ENCODE measurements at places on chromosomes 12 and 14.
A peak's percentile ranks its signal among the peaks of the same experiment; 100 is the strongest.

- no peak for DNase-seq
These were observed 122.1 kb downstream of the TTLL5 start for GRCh38 chr14:75783184-75783583.

- DNase-seq: no peak
These were observed 92.7 kb downstream of the PAH start for GRCh38 chr12:102824218-102824835.

GRCh38 chr14:61460718-61461611, 139.6 kb downstream of the PRKCH start:
- peak; percentile 76 for DNase-seq

- DNase-seq: no peak
These were observed 146.3 kb downstream of the PLCZ1 start for GRCh38 chr12:18591473-18591872.

DNA sequence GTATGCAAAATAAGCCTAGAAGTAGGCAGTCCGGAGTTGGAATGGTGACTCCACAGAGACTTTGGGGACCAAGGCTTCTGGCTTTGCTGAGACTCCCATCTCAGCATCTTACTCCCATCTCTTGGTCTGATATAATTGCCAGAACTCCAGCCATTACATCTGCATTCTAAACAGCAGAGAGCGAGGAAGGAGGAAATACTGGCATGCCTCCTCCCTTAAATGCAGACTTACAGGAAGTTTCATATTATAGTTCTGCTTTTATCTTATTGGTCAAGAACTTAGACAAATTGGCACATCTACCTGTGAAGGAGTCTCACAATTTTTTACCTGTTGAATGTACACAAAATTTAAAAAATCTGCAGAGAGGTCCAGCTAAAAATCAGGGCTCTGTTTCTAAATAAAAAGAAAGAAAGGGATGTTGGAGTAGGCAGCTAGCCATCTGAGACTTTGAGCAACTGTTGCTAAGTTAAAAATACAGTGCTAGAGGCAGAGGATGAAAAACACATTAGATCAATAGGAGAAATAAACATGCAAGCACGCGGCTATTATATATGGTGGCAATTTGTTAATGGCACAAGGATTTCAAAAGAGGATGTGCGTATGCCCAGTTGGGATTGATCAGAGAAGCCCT, 209.9 kb upstream of the HMGA2 start:
- DNase-seq: no peak

DNA sequence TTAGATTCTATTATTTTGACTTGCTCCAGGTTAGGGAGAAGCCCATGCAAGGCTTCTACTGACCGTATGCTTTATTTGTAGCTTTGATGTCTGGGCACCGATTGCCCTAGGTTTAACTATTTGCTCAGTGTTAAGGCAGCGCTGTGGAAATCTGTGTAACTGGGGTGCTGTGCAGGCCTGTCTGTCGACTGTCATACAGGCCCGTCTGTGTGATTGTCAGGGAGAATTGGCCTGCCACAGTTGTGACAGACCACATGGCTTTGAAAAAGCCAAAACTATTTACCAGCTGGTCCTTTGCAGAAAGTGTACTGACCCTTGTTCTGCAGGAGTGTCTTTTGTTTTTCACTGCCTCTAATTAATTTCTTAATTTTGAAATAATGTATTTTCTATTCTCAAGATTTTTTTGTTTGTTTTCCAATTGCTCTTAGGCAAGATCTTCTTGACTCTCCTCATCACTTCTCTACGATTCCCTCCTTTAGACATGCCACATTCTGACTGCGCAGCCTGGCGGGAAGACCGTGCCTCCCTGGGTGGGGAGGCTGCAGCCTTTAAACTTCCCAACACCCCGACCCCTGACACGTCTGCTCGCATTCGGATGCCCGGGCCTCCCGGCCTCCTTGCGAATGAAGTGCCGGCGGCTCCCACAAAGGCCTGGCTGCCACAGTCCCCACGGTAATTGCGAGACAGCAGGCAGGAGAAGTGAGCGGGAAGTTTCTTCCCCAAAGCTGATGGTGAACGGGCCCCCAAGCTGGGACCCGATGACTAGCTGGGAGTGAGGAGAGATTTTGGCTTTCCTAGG, 99.0 kb upstream of the EVL start:
- no peak for DNase-seq

DNA sequence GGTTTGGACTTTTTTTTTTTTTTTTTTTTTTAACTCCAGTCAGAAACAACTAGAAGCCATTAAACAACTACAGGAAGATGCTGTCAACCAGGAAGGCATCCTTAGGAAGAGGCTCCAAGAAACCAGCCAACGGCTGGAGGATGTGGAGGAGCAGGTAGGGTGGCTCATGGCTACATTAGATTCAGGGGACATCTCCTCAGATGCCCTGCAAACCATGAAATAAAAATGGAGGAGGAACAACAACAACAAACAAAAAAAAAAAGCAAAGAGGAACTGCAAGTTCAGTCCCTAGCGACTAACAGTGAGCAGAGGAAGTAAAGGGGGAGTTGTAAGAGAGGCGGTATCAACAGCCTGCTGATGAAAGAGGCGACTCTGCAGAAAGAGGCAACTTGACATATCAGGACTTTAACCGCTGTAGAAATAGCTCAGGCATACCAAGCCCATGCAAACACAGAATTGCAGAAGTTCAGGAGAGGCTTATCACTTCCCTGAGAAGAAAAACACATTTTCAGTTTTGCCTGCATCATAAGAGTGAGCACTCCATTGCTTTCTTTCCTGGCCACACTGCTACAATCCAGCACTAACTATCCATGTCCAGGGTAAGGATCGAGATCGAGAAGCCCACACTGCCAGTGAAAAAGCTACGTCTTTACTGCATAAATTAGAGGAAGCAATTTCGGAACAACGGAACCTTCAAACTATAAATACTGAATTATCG, 103.5 kb upstream of the BCAT1 start:
- DNase-seq: peak; percentile 77

GRCh38 chr14:103021684-103022001, 35.7 kb downstream of the CDC42BPB start:
- no peak for DNase-seq

- no peak for DNase-seq
These were observed 423 bp downstream of the ALDH6A1 start for GRCh38 chr14:74083784-74084276.

DNA sequence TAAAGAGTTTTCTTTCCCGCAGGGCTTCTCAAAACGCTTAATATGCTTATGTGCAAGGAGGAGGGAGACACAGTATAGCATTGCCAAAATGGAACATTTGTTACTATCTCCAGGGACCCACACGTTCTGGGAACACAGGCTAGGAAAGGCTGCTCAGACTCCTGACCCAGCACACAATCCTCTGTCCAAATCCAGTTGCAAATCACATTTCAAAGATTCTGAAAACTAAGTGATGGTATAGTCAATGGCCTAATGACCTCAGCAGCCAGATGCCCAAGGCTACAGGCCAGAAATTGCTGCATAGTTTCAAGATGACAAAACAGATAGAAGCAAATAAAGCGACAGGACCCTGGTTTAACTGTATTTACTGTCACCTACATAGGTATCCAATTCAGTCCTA, 97.0 kb upstream of the GRIP1 start:
- DNase-seq: no peak

GRCh38 chr14:21350539-21350938, 33.3 kb downstream of the SUPT16H start:
- DNase-seq: no peak

- DNase-seq: no peak
These were observed 160.5 kb downstream of the RBM19 start for GRCh38 chr12:113805673-113806072.

GRCh38 chr12:124407074-124407473, 112.2 kb downstream of the RFLNA start:
- no peak for DNase-seq

DNA sequence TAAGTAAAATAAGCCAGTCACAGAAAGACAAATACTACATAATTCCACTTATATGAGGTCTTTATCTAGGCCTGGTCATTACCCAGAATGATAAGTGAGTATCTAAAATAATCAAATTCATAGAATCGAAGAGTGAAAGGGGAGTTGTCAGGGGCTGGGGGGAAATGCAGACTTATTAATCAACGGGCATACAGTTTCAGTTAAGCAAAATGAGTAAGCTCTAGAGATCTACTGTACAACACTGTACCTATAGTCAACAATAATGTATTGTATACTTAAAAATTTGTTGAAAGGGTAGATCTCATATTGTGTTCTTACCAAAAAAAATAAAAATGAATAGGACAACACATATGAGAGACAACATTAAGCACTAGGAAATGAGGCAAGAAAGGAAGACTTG, 13.3 kb downstream of the BTBD7 start:
- no peak for DNase-seq

DNA sequence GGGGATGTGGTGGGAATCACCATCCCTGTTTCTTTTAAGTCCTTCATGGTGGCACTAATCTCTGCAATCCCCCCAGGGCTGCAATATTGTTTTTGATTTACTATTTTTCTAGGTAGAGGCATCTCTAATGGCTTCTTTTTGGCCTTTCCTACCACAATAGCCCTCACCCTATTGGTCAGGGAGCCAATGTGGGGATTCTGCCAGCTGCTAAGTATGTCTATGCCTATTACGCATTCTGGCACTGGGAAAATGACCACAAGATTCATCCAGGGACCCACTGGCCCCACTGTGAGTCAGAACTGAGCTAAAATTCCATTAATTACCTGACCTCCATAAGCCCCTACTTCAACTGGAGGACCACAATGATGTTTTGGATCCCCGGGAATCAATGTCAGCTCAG, 15.9 kb upstream of the GLIPR1L2 start:
- no peak for DNase-seq

DNA sequence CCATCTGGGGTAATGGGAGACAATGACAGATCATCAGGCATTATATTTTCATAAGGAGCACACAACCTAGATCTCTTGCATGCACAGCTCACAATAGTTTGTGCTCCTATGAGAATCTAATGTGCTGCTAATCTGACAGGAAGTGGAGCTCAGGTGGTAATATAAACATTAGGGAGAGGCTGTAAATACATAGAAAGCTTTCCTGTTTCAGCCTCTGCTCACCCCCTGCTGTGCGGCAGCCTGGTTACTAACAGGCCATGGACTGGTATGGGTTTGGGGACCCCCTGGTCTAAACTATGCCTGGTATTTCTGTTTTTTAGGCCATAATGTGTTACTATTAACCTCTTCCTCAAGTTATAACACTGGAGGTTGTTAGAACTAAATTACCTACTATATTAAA, 1373.7 kb downstream of the LRFN5 start:
- DNase-seq: no peak

Data from activated effector memory CD4-positive, alpha-beta T cell treated with anti-CD3 and anti-CD28 coated beads, Interleukin-2, amount 50 U/mL, for 16 hours (primary cell).